ENCODE measurements at places on chromosomes 13 and 19. TPM values are rescaled to one million over a fixed set of nuclear protein-coding genes. Genes with fewer than 3 reads are reported as not detected.

NDUFA13 gene
- total RNA-seq = 381 TPM

NCAN gene
- total RNA-seq = 0.23 TPM

GRCh38 chr13:88887045-88887662 lies 1216.0 kb downstream of the SLITRK5 start:
- no peak for DNase-seq
- H3K4me3 ChIP-seq = no peak overlapping the region
- H3K27ac ChIP-seq = no peak overlapping the region
- no peaks in the 10 kb centered on the region for H3K4me1 ChIP-seq

PGLYRP2 gene
- total RNA-seq = not detected

GRCh38 chr19:43474986-43475705 lies 9.7 kb upstream of the LYPD3 start:
- H3K36me3 ChIP-seq = peaks cover 15% of the 10 kb centered on the region
- H3K27ac ChIP-seq = peak overlapping the region; percentile 94
- peak; percentile 89 for DNase-seq
- no peaks in the 10 kb centered on the region for H3K27me3 ChIP-seq
- peaks cover 18% of the 10 kb centered on the region for H3K4me1 ChIP-seq

GRCh38 chr13:43905435-43906031 lies 25.8 kb downstream of the LACC1 start:
- no peaks in the 10 kb centered on the region for H3K36me3 ChIP-seq
- H3K27ac ChIP-seq = no peak overlapping the region
- DNase-seq = no peak
- H3K4me1 ChIP-seq = no peaks in the 10 kb centered on the region

DNA sequence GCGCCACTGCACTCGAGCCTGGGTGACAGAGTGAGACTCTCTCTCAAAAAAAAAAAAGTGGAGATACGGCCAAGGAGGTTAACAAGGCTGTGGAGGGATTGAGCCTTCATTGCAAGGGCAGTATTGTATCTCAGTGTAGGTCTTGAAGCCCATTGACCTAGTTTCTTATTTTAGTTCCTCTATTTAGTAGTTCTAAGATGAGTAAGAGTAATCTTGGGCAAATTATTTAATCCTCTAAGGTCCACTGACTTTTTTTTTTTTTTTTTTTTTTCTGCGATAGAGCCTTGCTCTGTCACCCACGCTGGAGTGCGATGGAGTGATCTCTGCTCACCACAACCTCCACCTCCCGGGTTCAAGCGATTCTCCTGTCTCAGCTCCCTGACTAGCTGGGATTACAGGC lies 14.3 kb upstream of the ILF3 start:
- H3K4me3 ChIP-seq = no peak overlapping the region
- no peak overlapping the region for H3K27ac ChIP-seq
- no peaks in the 10 kb centered on the region for H3K27me3 ChIP-seq
- DNase-seq = no peak

DNA sequence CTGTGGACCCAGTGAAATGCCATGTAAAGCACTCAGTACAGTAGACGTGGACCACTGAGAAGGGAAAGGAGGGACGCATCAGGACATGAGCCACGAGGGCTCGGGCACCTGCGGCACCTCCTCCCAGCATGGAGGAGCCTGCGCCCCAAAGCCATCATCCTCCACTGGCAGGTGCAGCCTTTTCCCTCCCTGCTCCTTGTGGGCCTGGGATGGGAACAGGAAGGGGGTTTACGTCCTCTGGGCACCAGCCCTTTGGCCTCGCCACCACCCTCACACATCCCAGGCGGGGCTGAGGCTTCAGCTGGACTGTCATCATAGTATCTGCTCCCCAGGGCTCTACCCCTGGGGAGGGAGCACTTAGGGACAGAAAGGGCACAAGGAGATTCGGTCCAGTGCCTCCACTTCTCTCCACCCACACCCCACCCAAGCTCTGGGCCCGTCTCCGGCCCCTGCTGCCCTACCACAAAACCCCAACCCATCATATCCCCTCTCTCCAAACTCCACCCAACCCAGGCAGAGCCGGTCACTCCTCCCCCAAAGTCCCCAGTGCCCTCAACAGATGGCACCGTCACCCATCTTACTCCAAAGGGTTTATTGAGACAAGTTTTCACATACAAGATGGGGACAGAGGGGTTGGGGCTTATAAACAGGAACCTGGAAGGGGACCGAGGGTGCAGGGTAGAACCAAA lies 2.2 kb upstream of the PRKD2 start:
- H3K4me3 ChIP-seq = peak overlapping the region; percentile 55
- peaks cover 32% of the 10 kb centered on the region for H3K4me1 ChIP-seq
- peaks cover 46% of the 10 kb centered on the region for H3K36me3 ChIP-seq

- no peaks in the 10 kb centered on the region for H3K36me3 ChIP-seq
- H3K4me1 ChIP-seq = no peaks in the 10 kb centered on the region
- H3K27ac ChIP-seq = no peak overlapping the region
- DNase-seq = no peak
Measured at GRCh38 chr13:23212671-23213070, 31.9 kb downstream of the SGCG start.

DNA sequence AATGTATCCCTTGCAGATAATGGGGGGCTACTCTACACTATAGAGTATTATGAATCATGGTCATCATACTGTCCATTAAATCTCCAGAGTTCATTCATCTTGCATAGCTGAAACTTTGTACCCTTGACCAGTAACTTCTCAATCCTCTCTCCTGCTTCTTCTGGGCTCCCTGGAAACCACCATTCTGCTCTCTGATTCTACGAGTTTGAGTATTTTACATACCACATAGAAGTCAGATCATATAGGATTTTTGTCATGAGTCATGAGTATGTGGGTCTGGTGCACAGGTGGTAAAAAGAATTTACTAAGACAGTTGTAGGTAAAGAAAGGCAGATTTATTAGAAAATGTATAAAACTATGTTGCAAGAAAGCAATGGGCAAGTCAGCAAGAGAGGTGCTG lies 41.9 kb downstream of the WTIP start:
- no peaks in the 10 kb centered on the region for H3K36me3 ChIP-seq
- no peak for DNase-seq
- no peak overlapping the region for H3K27ac ChIP-seq
- H3K4me3 ChIP-seq = no peak overlapping the region
- no peaks in the 10 kb centered on the region for H3K27me3 ChIP-seq

DNA sequence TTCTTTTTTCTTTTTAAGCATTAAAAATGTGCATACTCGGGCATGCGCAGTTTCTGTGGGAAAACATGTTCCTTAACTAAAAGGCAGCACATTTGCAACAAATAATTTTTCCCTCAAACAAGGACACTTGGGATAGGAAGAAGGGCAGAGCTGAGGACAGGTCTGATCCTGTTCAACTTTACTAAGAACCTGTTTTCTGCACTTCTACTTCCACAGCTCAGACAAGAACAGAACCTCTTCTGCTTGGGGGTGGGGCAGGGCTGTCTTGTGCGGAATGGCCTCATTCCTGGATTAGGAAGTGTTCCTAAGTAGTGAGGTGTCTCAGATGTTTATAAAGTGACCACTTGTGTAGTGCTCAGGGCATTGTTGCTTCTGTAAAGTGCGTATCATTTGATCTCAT lies 18.3 kb downstream of the SAFB start:
- no peak for DNase-seq
- no peak overlapping the region for H3K4me3 ChIP-seq
- no peaks in the 10 kb centered on the region for H3K27me3 ChIP-seq
- peaks cover 59% of the 10 kb centered on the region for H3K36me3 ChIP-seq
- no peak overlapping the region for H3K27ac ChIP-seq

DNA sequence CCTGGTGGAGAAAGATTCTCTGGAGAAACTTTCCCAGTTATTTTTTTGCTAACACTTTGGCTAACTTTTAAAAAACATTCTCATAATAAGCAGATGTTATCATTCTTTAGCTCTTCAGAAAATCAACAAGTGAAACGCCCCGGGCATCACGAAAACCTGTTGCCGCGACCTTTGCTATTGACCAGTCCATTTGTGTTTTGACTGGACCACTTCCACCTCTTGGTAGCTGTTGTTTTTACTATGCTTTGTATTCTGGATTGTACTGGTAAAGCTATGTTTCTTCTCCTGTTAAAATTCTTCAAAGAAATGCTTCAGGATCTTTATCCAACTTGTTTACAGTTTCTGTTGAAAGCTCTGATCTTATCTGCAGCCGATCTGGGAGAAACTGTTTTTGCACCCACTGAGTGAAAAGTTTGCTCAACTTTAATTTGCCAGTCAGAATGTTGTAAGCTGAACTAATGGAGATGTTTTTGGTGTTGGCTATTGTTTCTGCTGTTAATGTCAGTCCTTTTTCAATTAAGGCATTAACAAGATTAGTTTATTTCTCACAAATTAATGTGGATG lies 23.3 kb downstream of the UFM1 start:
- H3K27ac ChIP-seq = no peak overlapping the region
- no peaks in the 10 kb centered on the region for H3K4me1 ChIP-seq
- no peak overlapping the region for H3K4me3 ChIP-seq
- peaks cover 9% of the 10 kb centered on the region for H3K27me3 ChIP-seq
- no peak for DNase-seq

DNA sequence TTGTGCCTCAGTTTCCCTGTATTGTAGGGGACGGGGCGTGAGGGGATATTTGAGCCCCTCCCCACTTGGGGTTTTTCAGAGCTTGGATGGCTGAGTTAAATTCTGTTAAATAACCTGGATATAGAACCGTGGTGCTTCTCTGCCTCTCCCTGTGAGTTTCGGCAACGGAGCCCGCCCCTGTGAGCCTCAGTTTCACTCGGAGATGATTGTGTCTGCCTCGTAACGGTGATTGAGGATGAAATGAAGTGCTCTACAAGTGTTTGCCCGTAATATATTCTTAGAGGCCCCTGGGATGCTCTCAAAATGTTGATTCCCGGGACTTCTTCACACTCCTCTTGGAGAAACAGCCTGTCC lies 509 bp downstream of the KXD1 start:
- DNase-seq = no peak
- H3K27ac ChIP-seq = peak overlapping the region; percentile 88
- H3K4me3 ChIP-seq = peak overlapping the region; percentile 93
- H3K4me1 ChIP-seq = peaks cover 16% of the 10 kb centered on the region
- no peaks in the 10 kb centered on the region for H3K27me3 ChIP-seq

GRCh38 chr13:27310946-27311345 lies 40.3 kb downstream of the RASL11A start:
- H3K4me3 ChIP-seq = no peak overlapping the region
- peaks cover 4% of the 10 kb centered on the region for H3K4me1 ChIP-seq
- no peak for DNase-seq
- H3K27me3 ChIP-seq = peaks cover 9% of the 10 kb centered on the region
- H3K27ac ChIP-seq = no peak overlapping the region

DNA sequence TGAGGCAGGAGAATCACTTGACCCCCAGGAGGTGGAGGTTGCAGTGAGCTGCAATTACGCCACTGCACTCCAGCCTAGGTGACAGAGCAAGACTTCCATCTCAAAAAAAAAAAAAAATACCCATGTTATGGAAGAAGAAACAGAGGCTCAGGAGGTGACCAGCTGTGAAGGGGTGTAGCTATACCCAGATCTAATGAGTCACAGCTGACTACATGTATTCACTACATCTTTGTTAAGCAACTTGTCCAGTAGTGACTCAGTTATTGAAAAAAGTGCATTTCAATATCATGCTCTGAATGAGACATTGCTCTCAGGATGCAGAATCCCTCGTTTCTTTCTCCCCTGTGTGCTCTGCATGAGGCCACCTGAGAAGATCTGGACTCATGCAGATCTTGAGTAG lies 16.1 kb upstream of the SPART start:
- H3K4me3 ChIP-seq = no peak overlapping the region
- DNase-seq = no peak
- H3K36me3 ChIP-seq = no peaks in the 10 kb centered on the region
- no peak overlapping the region for H3K27ac ChIP-seq
- H3K27me3 ChIP-seq = peaks cover 15% of the 10 kb centered on the region

SYCN gene
- not detected for total RNA-seq

DNA sequence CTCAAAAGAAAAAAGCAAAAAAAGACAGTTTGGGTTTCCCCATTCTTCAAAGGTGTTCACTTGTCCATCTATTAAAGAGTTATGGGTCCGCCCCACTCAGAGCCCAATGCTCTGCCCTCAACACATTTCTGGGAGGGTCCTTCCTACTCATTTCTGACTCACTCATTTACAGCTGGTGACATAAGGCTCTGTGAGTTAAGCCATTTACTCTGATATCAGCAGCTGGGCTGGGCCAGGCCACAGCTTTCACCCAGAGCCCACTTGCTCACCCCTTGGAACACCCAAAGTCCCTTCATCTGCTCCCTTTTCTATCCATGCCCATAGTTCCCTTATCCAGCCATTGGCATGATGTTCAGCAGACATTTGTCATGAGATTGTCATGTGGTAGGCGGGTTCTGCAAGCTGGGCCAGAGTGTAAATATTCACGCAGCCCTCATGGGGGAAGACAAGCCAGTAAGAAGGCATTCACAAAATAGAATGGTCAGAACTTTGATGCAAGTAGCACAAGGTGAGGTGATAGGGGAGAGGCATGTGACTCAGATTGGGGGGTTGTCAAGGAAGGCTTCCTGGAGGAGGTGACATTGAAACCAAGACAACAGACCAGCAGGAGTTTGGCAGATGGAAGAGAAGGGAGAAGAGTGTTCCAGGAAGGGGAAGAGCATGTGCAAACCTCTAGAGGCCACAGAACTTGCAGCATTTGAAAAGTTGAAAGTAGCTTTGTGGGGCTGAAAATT lies 5.9 kb downstream of the MAST1 start:
- no peak overlapping the region for H3K4me3 ChIP-seq
- H3K4me1 ChIP-seq = peaks cover 26% of the 10 kb centered on the region
- no peaks in the 10 kb centered on the region for H3K36me3 ChIP-seq

GRCh38 chr13:19955873-19956559 lies 2.5 kb upstream of the ZMYM2 start:
- H3K27me3 ChIP-seq = peaks cover 6% of the 10 kb centered on the region
- no peak overlapping the region for H3K27ac ChIP-seq
- H3K36me3 ChIP-seq = peaks cover 7% of the 10 kb centered on the region

DNA sequence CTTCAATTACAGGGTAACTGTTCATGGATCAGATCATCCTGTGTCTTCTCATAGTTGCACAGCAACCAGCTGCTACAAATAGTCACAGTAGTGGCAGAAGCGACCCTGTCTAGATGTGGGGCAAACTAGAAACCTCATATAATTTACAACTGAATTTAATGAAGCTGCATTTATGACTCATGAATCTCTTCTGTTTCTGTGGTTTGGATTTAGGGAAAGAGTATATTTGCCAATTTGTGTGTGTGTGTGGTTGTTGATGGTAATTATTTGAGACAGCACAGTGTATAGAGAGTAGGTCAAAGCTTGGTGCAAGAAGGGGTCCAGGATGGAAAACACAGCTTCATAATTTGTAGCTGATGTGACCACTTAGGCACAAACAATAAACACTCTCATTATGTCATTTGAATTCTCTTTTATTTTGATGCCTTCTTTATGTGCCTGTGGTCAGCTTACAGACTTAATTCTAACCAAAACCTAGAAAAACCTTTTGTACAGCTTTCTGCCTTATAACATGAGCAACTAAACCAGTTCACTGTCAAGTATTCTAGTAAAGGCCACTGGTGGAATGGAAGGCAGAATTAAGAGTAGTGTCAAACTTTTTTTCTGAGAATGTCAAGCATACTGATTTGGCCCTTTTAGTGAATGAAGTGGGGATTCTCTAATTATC lies 218.1 kb downstream of the TBC1D4 start:
- no peak overlapping the region for H3K27ac ChIP-seq
- H3K27me3 ChIP-seq = no peaks in the 10 kb centered on the region
- peaks cover 4% of the 10 kb centered on the region for H3K4me1 ChIP-seq

- no peaks in the 10 kb centered on the region for H3K4me1 ChIP-seq
- H3K36me3 ChIP-seq = no peaks in the 10 kb centered on the region
- no peak for DNase-seq
- H3K27me3 ChIP-seq = no peaks in the 10 kb centered on the region
Measured at GRCh38 chr13:60372141-60372540, 24.9 kb upstream of the TDRD3 start.

- H3K4me1 ChIP-seq = no peaks in the 10 kb centered on the region
- H3K36me3 ChIP-seq = no peaks in the 10 kb centered on the region
- no peak for DNase-seq
Measured at GRCh38 chr13:20664351-20664750, 39.1 kb upstream of the IL17D start.

Data from activated T-helper 2 cell treated with anti-CD3 and anti-CD28 coated beads, Interferon-gamma antibody, Interleukin-2, Interleukin-4, amounts not matched to agents 10 μg/mL and 5 μg/mL and 100 μg/mL, durations not matched to agents 14 hours and 24 hours and 36 hours (primary cell).